ENCODE measurements at places on chromosomes 3 and 15. TPM values are rescaled to one million over a fixed set of nuclear protein-coding genes. Genes with fewer than 3 reads are reported as not detected.

The SPRED1 gene
- 24.5 TPM for total RNA-seq

The RPL39L gene
- total RNA-seq, result 13.9 TPM

The ST3GAL6 gene
- total RNA-seq, result 6.0 TPM

The GSK3B gene
- 90.9 TPM for total RNA-seq

The IQCF6 gene
- not detected for total RNA-seq

The MCF2L2 gene
- 1.2 TPM for total RNA-seq

The KBTBD13 gene
- total RNA-seq, result not detected

The FHIT gene
- total RNA-seq, result 1.4 TPM

The RHCG gene
- total RNA-seq, result not detected

The BOC gene
- total RNA-seq, result not detected

The CPN2 gene
- total RNA-seq, result not detected

The SPATA12 gene
- 0.33 TPM for total RNA-seq

The NEIL1 gene
- 32.6 TPM for total RNA-seq

The PXYLP1 gene
- total RNA-seq, result 0.65 TPM

The CCK gene
- total RNA-seq, result not detected

The HRH1 gene
- 16.7 TPM for total RNA-seq

The VGLL3 gene
- total RNA-seq, result 1.6 TPM

The PCOLCE2 gene
- total RNA-seq, result not detected
